GM18507 (cell line): ENCODE measurements at places on chromosomes 6 and 20.

GRCh38 chr6:31588871-31589650 lies 3.0 kb downstream of the LST1 start:
- no peak for DNase-seq

DNA sequence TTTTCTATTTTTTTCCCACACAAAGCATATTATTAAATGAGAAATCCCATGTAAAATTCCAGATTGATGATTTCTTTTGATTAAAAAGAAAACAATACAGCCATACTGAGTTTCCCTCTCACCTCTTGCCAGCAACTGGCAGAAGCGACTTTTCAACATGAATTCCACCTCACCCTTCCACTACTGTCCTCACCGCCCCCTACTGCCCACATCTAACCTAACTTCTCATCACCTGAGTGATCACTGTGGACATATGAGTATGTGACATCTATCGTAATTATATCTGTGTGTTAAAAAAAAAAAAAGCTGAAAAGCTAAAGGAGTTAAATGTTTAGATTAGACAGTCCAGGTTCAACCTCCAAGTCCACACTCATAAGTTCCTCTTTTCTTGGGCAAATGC lies 528.6 kb downstream of the PRKN start:
- no peak for DNase-seq

GRCh38 chr6:102571236-102571908 lies 1177.9 kb downstream of the GRIK2 start:
- DNase-seq = no peak

GRCh38 chr6:61562098-61562497 lies 723.9 kb downstream of the KHDRBS2 start:
- DNase-seq = no peak

- no peak for DNase-seq
Measured at GRCh38 chr6:105838171-105838570, 248.0 kb upstream of the PRDM1 start.

- DNase-seq = no peak
Measured at GRCh38 chr6:148431413-148431812, 88.8 kb downstream of the SASH1 start.

- no peak for DNase-seq
Measured at GRCh38 chr20:49594143-49594930, 26.4 kb upstream of the PTGIS start.

GRCh38 chr6:76862936-76863335 lies 600.4 kb downstream of the HTR1B start:
- no peak for DNase-seq

GRCh38 chr6:127119102-127120022 lies 891 bp downstream of the RSPO3 start:
- DNase-seq = no peak
